ENCODE measurements at places on chromosomes 11 and 22.
A peak's percentile ranks its signal among the peaks of the same experiment; 100 is the strongest.

- peak; percentile 20 for DNase-seq
Observed at GRCh38 chr11:61532134-61533038, 23.8 kb downstream of the LRRC10B start.

- DNase-seq: no peak
Observed at GRCh38 chr22:32204040-32204855, 625 bp downstream of the RFPL2 start.

DNA sequence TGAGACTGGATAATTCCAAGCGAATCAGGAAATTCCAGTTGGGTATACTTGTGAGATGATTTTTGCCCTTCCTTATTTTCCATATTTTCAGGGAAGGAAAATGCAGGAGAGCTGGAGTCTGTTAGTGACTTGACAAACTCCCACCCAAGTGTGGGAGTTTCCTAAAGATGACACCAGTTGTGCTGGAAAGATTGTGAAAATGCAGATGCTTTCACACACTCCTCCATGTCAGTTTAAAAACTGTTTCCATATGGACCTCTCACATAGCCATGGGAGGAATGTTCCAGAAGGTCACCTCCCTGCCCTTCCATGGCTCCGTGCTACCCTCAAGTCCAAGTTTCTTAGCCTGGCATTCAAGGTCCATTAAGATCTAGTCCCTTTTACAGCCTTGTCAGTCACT, 350.7 kb upstream of the NARS2 start:
- DNase-seq: no peak

GRCh38 chr11:62556875-62557631, 10.4 kb upstream of the AHNAK start:
- DNase-seq: no peak

DNA sequence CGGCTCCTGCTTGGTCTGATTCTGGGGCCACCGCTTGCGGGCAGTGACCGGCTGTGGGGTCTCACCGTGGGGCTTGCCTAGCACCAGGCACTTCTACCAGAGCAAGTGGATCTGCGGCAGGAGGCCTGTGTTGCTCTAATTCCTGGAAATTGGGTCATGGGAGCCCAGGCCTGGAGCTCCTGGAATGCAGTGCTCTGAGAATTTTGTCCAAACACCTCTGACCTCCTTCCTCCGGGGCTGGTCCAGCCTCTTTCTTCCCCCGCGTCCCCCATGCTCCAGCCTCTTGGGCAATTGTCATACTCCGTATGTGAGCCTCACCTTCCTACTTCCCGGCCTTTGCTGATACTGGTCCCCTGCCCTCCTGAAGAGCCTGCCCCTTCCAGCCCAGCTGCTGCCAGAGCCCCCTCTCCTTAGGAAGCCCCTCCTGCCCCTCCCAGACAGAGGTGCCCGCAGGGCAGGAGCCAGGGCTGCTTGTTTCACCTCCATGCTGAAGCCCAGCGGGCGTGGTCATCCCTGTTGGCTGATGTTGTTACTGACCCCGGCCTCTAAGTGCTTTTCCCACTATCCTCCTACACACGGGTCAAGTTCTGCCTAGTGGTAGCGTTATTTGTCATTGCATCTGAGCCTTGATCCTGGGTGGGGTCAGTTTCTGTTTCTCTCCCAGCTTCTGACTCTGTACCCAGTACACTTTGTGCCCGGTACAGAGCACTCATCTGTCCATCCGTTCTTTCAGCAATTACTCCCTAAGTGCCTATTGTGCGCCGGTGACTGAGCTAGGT, 9.6 kb downstream of the MGAT3 start:
- DNase-seq: no peak

- peak; percentile 62 for DNase-seq
Observed at GRCh38 chr11:76791861-76792260, 8.7 kb downstream of the TSKU start.

GRCh38 chr22:40741116-40741515, 61.8 kb downstream of the MCHR1 start:
- no peak for DNase-seq

DNA sequence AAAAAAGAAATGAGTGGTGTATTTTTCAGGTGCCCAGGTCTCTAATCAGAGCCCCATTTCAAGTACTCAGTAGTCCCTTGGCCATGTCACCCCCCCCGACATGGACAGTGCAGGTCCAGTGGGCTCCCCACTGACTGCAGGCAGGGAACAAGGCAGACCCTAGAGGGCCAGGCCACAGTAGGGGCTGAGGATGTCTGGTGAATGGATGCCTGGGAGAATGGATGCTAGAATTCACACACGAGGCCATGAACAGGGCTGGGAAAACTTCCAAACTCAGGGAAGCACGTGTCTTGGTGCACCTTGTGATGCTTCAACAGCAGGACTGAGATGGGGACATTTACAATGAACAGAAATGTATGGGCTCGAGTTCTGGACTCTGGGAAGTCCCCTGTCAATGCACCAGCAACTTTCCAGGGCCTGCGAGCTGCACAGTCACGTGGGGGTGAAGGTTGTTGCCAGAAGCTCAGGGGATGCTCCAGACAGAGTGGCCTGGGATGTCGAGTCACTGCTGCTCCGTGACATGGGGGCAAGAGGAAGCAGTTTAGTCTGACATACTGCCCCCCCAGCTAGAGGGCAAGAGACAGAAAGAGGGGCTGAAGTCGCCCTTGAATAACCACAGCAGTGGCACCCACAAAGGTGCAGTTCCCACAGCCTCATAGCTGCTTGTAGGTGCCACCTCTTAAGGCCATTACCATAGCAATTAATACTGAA, 3.1 kb downstream of the APOBEC3G start:
- no peak for DNase-seq

DNA sequence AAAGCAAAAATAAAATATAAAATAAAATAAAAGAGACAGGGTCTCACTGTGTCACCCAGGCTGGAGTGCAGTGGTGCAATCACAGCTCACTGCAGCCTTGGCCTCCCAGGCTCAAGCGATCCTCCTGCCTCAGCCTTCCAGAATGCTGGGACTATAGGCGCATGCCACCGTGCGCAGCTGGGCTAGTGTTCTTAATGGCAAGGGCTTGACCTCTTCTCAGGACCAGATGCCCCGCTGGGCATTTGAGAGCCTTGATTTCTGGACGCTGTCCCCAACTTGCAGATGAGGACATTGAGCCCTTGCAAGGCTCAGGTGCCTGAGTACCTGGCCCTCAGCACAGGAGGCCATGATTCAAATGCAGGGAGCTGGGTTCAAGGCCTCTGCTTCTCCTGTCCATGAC, 82.6 kb downstream of the DHCR7 start:
- DNase-seq: no peak

GRCh38 chr11:125062931-125063428, at the start of gene SLC37A2:
SLC37A2 (plus strand) TSS chr11:125063305; CDS start chr11:125063368, 63 bp downstream.
- DNase-seq: peak; percentile 66

DNA sequence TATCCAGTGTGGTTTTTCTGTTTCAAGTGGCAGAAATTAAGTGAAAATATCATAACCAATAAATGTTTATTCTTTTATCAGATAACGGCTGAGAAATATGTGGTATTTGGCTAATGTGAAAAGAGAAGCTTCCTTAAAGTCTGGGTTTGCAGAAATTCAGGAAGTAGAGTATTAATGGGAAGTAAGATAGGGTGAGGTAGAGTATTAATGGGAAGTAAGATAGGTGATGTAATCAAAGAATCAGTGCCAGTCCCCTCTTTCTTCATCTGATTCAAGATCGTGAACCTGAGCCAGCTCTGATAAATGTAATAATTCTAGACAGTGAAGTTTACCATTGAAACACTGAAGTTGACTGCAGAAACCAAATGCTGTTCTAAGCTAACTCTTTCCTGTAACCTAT, 30.9 kb downstream of the TRPC6 start:
- DNase-seq: no peak
